Stimulated activated CD4-positive, alpha-beta T cell treated with anti-CD3 and anti-CD28 coated beads, TNF-alpha, amount 100 ng/mL, for 48 hours (primary cell): ENCODE measurements at places on chromosomes 6 and 20.

GRCh38 chr20:62786157-62786556 lies 10.1 kb upstream of the MRGBP start:
- DNase-seq, result no peak

DNA sequence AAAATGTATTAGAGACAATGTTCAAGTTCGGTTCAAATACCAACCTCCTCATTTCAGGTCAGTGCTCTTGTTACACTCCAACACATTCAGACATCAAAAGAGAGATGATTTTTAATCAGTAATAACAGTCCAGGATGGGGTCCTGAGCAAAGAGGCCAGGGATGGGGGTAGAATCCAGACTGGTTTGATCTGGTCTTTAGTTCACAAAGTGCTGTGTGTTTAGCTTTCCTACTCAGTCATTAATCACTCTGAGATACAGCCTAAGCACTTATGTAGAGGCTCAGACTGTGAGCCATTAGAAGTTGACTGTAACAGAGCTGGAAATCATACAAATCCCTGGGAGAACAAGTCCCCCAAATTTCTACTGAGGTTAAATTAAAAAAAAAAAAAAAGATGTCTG lies 241.6 kb downstream of the PTPRK start:
- no peak for DNase-seq

GRCh38 chr6:83889621-83890020 lies 30.1 kb downstream of the CYB5R4 start:
- DNase-seq, result no peak

- DNase-seq, result no peak
Measured at GRCh38 chr20:7691647-7692269, 248.5 kb downstream of the HAO1 start.

DNA sequence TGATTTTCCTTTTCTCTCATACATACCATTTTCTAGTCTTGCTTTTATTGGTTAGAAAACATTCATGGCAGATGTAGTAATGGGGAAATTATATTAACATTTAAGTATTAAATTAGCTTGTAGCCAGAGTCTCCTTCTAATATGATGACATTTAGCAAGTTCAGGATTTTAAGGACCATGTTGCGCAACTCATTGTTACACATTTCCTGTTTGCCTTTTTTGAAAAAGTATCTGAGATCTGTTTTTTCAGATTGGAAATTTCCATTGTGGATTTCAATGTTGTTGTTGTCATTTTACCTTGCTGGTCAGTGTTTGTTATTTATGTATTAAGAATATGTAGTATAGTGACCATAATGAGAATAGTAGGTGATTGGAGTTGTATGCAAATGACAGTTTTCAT lies 38.7 kb downstream of the CDKAL1 start:
- DNase-seq, result no peak

DNA sequence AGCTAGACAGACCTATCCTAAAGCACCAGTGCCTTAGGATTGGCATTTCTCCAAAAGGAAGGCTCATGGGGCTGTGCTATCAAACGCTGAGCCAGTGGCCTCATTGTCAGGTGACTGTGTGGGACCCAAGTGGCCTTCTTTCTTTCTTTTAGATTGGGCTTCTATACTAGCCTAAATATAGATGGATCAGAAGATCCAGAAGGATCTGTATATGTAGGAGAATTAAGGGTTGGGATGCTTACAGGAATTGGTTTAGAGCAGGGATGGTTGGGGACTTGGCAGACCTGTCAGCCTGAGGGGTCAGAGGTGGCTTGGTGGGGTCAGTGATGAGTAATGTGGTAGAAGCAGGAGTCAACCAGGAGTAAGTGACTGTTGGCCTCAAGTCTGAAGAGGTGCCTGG lies 14.8 kb downstream of the ABT1 start:
- no peak for DNase-seq

DNA sequence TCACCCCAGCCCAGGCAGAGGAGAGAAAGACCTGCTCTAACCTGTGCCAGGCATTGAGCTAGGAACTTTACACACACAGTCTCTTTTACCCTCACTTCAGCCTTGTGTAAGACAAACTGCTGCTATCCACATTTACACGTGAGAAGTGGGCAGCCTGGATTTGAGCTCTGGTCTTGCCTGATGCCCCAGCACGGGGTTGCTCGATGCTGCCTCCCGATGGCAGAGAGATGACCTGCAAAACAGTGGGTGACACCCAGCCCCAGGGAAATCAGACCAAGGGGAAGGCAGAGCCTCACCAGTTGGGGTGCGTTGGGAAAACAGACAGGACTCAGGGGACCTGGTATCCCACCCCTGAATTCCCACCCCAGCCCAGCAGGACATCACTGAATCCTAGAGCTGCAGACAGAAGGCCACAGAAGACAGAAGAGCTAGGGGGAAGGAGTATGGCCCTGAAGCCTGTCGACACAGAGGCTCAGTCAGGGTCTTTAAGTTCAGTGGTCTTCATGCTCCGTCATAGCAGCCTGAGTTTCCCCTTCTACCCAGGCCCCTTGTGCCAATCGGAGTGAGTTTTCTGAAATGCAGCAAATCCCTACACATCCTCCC lies 990 bp downstream of the BPI start:
- no peak for DNase-seq

DNA sequence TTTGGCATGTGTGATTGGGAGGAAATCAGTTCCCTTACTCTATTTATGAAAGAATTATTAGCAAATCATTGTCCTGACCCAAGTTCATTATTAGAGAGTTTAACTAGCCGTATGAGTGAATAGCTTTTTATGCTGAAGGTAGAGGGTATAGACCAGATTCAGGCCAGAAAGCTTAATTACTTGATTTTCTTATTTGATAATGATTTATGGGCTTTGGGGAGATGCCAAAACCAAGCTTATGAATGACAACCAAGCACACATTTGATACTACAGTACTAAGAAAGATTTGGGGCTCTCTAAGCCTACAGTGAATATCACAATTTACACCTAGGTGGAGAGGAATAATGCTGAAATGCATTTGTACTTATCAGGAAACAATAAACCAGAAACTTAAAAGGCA lies 193.2 kb downstream of the ARHGAP18 start:
- no peak for DNase-seq

GRCh38 chr6:25064006-25064405 lies 128.2 kb upstream of the RIPOR2 start:
- DNase-seq, result no peak

- peak; percentile 66 for DNase-seq
Measured at GRCh38 chr6:138107078-138107751, at the start of gene PERP. TSS of gene PERP (minus strand) at chr6:138107419. CDS start at chr6:138107340, 79 bp downstream.
